ENCODE measurements at places on chromosomes 4 and X.

- DNase-seq: no peak
Observed at GRCh38 chr4:2937986-2938385, 25.2 kb downstream of the NOP14 start.

DNA sequence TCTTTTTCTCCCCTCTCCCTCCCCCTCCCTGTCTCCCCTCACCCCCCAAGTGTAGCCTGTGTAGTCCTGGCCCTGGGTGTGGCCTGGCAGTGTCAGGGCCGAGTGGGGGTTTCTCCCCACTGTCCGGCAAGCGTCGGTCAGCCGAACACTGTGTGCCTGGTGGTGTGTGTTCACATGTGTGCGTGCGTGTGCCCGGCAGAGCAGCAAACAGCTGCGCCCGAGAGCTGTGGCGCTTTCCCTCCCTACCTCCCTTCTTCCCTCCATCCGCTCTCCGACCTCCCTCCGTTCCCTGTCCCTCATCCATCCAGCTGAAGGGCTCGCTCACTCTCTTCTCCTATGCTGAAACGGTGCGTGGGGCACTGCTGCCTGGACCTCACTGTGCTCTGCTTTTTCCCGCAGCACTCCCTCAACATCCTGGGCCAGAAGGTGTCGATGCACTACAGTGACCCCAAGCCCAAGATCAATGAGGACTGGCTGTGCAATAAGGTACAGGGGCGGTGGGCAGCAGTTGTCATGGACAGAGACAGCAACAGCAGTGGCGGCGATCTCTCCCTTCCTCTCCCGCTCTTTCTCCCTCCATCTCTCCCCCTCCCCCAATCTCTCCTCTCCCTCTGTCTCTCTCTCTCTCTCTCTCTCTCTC, 17.4 kb upstream of the UBA1 start:
- no peak for DNase-seq

DNA sequence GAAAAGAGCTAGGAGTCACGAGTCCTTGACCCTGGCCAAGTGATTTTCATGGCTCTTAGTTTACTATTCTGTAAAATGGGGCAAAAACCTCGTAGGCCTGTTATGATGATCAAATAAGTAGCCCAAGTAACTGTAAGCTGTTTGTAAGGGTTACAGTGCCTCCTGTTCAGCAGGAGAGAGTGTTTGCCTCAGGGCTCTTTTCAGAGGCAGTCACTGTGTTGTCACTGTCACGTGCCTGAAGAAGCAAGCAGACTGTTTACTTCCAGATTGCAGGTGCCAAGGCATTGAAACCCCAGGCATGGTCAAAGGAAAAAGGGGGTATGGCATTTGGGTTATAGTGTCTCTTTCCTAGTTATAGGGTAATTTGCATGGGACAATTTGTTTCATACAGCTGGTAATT, 4.5 kb downstream of the RAB39B start:
- DNase-seq: no peak

DNA sequence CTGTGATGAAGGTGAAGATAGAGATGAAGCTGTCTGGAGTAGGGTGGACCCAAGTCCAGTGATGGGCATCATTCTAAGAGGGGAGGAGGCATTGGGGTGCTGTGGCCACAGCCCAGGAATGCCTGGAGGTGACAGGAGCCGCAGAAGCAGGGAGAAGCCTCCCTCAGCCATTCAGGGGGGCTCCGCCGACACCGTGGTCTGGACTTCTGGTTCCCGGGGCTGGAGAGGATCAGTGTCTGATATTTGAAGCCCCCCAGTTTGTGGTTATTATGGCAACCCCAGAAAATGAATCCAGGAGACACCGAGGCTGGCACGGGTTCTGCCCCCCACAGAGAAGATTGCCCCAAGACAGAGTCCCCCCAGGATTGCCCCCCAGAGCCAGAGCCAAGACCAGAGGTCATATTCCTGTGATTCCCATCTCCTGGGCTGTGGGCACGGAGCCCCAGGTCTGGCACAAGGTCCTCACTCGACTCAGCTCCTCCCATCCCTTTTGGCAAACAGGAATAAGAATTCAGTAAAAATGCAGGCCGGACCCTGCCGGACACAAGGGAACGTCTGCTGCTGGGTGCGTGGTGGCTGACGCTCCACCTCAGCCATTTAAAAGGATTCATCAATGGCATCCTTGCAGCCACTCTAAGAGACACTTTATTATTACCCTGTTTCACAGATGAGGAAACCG, 116.6 kb downstream of the CPZ start:
- DNase-seq: no peak

GRCh38 chrX:10054396-10054795, 87.2 kb downstream of the CLDN34 start:
- DNase-seq: no peak

- no peak for DNase-seq
Observed at GRCh38 chr4:107546638-107547037, 173.4 kb downstream of the PAPSS1 start.

DNA sequence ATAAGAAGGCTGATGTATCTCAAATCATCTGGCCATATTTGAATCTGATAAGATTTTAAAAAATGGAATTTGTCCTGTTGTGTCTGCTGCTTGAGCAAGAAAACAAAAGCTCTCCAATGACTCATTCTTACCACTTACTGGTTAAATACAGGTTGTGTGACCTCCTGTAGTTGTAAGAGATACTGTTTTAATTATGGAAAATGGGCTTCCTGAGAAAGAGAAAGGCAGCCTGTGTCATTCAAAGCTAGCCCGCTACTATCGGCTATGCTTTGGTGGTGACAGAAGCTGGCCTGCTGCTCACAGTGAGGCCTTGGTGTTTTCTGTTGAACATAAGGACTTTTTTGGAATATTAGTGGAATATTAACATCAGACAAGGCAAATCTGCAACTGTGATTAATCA, 1722.1 kb upstream of the PCDH10 start:
- no peak for DNase-seq

DNA sequence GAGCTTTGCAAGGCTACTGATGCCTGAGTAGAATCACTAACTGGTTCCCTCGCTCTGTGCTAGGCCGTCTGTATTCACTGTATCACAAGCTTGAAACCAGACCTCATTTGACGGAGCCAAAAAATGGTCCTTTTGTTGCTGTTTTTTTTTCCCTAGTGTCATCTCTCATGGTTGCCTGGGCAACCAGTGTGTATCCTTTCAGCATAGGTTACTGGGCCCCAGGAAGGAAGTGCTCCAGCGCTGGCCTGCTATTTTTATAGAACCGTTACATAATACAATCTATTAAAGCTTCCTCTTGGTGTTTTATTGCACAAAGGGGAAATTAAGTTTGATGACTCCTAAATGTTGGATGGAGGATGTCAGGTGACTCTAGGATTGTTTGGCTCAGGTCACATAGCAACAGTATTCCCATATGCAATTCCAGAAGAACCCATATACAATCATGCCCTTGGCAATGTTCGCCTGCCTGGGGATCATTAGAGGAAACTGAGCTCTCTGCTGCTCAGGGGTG, 220.4 kb downstream of the SPRY1 start:
- DNase-seq: no peak

DNA sequence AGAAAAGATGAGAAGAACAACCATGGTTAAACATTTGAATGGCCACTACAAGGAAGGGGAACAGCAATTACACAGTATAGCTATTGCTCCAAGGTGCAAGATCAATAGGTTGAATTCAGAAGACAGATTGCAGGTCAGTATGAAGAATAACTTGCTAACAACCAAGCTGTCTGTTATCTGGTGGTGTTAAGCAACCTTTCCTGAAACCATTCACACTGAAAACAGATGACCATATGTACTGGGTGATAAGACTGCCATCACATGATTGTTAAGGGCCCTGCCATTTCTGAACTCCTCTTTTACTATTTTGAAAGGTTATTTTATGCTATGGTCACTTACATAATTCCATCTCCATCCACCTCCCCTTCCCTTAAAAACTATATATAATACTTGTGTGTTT, 6.8 kb downstream of the GABRA3 start:
- no peak for DNase-seq
